ENCODE measurements at places on chromosomes 1 and 21.
A peak's percentile ranks its signal among the peaks of the same experiment; 100 is the strongest.

GRCh38 chr1:156129687-156130577 lies 15.4 kb downstream of the LMNA start:
- peak; percentile 93 for DNase-seq

GRCh38 chr1:204819495-204819894 lies 51.2 kb upstream of the NFASC start:
- no peak for DNase-seq

DNA sequence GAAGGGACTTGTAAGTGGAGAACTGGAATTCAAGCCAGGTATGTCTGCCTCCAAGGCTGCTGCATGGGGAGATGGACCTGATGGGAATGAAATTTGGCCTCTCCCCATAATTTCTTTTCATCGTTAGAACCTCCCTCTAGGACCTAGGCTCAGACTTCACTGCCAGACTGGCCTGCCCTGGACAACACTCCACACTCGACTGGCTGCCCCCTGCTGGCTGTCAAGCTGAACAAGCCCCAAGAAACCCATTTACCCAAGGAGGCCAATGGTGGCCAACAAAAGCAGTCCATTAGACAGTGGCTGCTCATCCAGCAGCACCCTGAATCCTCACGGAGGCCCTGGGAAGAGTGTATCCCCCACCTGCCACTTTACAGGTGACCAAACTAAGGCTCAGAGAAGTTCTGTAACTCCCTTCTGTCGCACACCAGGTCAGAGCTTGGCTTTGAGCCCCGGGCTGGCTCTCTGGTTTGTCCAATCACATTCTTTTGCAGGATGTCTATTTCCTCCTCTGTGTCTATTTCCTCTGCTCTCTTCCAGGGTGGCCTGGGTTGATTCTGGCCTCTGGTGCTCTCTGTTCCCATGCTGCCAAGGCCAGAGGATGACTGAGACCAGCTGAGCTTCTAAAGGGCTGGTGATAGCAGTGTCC lies 3.8 kb downstream of the RNF186 start:
- DNase-seq: peak; percentile 34

GRCh38 chr1:108877348-108878159 lies 769 bp downstream of the GPSM2 start:
- peak; percentile 9 for DNase-seq

GRCh38 chr1:32934535-32934934 lies 30.1 kb downstream of the RNF19B start:
- DNase-seq: no peak

GRCh38 chr21:35288238-35288637 lies 239.1 kb upstream of the RUNX1 start:
- DNase-seq: no peak

DNA sequence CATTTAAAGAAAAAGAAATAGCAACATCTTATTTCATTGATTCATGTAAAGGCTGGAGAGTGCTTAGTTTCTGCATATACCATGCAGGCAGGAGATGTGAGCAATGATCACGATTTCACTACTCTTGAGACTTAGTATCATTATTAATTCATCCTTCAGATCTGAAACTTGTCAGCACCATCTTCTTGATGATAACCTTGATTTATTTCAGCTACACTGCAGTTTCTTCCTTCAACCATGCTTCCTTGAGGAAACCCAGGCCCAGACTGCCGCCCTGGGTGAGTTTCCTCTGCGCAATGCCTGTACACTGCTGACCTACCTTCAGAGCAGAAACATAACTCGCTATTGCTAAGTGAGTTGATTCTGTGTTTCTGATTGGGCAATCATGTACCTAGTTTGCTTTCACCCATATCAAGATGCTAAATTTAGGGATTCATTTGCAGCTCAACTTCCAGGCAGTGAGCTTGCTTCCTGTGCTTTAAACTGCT lies 13.5 kb upstream of the BCL10 start:
- DNase-seq: no peak

DNA sequence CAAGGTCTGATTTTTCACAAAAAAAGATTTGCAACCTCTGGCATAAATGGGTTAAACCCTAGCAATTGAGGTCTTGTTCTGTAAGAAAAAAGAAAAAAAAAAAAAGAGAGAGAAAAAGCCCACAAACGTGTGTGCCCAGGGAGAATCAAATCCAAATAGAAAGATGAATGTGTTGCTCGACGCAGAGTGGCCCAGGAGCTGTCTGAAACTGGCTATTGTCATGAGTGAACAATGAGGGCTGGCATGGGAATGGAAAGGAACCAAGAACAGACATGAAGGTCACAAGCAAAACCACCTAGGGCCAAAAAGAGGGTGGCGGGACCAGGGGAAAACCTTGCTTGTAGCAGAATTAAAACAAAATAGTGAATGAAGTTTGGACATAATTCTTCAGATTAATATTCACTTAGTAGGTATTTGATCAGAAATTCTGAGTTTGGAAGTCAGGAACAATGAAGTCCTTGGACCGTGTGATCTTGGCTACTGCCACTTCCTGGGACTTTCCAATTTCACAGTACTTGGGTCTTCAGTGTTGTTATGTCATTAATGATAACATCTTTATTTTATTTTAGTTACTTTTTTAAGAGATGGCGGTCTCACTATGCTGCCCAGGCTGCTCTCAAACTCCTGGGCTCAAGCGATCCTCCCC lies 3.1 kb downstream of the ENO1 start:
- DNase-seq: no peak

DNA sequence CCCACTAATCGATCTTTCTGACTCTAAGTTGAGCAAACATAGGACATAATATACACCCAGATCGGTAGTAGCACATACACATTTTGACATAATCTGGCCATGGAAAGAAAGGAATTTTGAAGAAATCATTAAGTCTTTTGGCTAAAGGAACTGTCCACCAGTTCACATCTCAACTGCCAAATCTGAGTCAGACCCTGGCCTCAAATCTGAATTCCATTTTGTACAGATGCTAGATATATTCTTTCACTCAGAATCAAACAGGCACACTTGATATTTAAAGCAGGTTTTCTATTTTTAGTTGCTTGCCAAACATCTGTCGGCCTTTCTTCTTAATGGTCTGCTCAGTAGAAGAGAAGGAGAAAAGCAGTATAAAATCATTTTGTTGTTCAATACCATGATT lies 281.8 kb downstream of the BARHL2 start:
- DNase-seq: no peak

DNA sequence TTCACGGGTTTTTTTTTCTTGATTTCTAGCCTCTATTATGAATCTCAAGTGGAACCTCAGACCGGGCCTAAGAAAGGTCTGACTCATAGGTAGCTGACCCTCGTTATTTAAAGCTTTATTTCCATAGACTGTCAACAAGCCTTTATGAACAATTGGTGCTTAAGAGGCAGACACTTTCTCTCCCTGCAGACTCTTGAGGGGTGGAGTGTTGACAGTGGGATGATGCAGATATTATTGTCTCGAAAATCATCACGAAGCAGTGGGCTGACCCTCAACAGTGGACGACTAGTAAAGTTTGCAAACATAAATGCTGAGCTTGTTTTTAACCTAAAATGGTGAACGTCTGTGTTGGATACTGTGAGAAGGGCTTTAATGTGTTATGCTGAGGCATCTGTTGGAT lies 1.8 kb downstream of the SFT2D2 start:
- DNase-seq: no peak

GRCh38 chr1:206672844-206673758 lies 11.6 kb upstream of the MAPKAPK2 start:
- DNase-seq: no peak

GRCh38 chr1:107572674-107573211 lies 392.2 kb downstream of the VAV3 start:
- DNase-seq: peak; percentile 19

- DNase-seq: no peak
Observed at GRCh38 chr1:218775501-218776021, 398.1 kb upstream of the LYPLAL1 start.

DNA sequence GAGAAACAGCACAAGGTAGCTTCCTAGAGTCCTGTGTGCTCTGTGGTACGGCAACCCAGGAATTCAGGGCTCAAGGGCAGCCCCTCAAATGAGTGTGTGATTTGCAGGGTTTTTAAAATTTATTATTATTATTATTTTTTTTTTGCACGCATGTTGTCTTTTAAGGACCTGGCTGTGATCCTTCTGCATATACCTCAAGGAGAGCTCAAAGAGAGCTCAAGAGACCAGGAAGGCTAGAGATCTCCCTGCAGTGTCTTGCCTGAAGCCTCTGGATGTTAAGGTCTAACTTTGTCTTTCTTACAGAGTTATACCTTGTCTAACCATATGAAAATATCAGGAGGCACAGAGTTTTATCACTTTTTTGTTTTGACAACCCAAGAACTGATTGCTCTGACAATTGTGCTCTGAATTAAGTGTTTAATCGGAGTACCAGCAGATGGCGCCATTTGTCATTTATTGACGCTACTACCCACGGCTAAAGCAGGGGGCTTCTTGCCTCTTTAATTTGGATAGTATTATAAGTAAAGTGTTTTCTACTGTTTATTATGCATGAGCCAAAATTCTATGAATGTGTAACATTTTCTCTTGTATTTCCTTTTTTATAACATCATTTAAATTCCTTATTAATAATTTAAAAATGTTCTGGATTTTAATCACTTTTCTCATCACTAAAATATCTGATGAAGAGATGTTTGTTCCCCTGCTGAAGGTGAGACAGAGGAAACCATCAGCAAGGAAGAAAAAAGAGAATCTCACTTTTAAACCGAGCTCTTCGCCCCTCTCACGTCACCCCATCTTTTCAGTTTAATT lies 35.8 kb upstream of the LMO4 start:
- peak; percentile 14 for DNase-seq

GRCh38 chr1:112665857-112666256 lies 8.6 kb upstream of the MOV10 start:
- no peak for DNase-seq

DNA sequence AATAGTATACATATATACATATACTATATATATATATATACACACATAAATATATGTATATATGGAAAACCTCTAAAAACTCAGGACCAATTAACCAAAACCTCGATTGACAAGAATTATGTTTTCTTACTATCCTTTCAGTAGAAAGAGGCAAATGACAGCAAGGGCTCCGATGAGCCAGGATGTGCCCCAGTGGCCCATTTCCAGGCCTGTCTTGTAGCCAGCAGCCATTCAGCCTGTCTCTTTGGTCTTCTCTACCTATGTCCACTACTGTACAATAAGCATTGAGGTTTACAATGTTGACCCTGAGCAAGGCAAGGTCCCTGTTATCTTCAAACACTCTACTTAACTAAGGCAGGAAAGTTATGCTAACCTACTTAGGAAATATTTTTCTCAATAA lies 9.8 kb downstream of the KCNA2 start:
- no peak for DNase-seq

GRCh38 chr1:174990382-174990999 lies 9.3 kb upstream of the CACYBP start:
- DNase-seq: peak; percentile 54

DNA sequence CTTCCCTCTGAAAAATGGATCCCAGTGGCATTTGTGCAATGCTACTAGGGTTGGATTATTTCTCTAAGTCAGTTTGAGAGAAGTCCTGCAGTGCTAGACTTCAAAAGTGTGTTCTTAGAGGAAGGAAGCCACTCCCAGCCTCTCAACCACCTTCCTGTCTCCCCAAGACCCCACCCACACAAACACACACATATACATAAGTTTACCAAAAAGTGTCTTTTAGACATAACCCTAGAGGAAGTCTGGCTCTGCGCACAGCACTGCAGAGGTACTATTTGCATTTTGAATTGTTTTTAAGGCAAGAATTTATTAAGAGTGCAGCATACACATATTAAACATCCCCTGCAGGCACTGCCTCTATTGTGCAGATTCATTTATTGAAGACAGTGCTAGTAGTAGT lies 127.3 kb downstream of the HHIPL2 start:
- DNase-seq: no peak

DNA sequence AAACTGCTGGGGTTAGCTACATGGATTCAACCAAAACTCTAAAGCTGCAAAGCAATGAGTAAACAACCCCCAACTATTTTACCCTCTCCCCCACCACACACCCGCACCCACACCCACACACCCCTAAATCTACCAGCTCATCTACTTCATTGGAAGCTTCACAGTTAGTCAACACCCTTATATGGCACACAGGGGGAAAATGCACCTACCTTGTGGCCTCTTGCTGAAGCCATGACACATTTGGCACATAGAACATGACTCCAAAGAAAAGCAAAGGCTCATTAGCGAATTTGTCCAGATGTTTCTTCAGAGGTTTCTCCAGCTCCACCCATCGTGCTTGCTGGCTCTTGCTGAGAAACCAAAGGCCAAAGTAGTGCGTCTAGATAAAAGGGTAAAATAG lies 99.8 kb downstream of the PTPN14 start:
- no peak for DNase-seq

GRCh38 chr1:110502402-110503151 lies 16.4 kb downstream of the KCNA10 start:
- no peak for DNase-seq

All from H54 (cell line).